NCI-H1694 treated with DMSO at 0.1 percent for 48 hours (cell line): ENCODE measurements at places on chromosomes 5 and 9.

- DNase-seq = no peak
Observed at GRCh38 chr5:13217636-13218035, 726.9 kb downstream of the DNAH5 start.

- DNase-seq = no peak
Observed at GRCh38 chr9:105114964-105115728, 129.3 kb upstream of the SLC44A1 start.

GRCh38 chr5:87155106-87155505 lies 112.6 kb upstream of the RASA1 start:
- no peak for DNase-seq

GRCh38 chr5:39194466-39195136 lies 24.8 kb downstream of the FYB1 start:
- DNase-seq = no peak

- DNase-seq = peak; percentile 19
Observed at GRCh38 chr9:16154521-16155078, 601.8 kb downstream of the CCDC171 start.
